ENCODE measurements at places on chromosomes 11 and 22.

DNA sequence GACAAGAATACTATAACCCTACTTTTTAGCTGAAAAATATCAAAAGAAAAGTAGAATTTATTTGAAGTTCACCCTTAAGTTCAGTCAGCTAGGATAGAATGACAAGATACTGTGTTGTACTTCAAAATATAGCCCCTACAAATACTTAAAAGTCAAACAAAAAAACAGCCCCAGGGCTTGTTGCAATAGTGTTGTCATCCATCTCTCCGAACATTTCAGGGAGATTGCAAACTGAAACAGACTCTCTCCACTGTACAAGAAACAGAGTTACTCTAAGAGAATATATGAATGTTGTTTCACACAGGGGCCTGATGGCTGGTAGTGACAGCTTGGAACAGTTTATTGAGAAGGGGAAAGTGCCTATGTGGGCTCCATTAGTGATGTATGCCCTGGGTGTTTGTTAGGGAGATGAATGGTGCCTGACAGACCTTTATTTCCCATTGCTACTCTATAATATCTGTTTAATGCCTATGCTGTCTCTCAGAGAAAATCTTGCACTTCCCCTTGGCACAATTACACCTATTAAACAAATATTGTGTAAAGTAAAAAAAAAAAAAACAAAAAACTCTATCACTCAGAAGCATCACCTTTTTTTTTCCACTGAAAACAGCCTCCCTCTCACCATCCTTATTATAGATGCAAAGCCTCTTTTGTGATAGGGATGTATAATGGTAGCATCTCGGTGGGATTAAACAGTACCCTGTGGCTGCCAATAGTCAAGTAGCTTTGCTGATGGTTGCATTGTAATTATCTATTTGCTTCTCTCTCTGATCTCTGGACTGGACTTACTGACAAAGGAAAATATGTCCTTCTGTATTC is 506.3 kb upstream of the LUZP2 start:
- DNase-seq, result peak; percentile 15

DNA sequence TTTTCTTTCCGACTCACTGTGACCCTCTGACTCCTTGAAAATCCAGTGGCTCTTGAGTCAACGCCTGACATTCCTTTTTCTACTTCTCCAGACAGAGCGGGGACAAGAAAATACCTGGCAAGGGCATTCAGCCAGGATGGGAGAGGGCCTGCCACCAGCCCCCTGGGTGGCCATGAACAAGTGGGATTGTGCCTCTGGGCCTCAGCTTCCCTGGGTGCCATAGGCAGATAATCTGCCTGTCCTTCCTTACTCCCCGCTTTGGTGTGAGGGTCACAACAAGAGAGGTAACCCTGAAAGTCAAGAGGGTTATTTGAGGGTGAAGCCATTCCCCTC is 613.9 kb upstream of the CADM1 start:
- DNase-seq, result no peak

- DNase-seq, result no peak
Measured at GRCh38 chr11:130490682-130491449, 42.4 kb downstream of the ADAMTS15 start.

GRCh38 chr11:45262900-45263299 is 23.2 kb downstream of the SYT13 start:
- DNase-seq, result peak; percentile 24

GRCh38 chr11:581752-582151 is 5.5 kb downstream of the PHRF1 start:
- DNase-seq, result no peak

- DNase-seq, result peak; percentile 65
Measured at GRCh38 chr11:10858439-10859325, 829 bp upstream of the ZBED5 start.

DNA sequence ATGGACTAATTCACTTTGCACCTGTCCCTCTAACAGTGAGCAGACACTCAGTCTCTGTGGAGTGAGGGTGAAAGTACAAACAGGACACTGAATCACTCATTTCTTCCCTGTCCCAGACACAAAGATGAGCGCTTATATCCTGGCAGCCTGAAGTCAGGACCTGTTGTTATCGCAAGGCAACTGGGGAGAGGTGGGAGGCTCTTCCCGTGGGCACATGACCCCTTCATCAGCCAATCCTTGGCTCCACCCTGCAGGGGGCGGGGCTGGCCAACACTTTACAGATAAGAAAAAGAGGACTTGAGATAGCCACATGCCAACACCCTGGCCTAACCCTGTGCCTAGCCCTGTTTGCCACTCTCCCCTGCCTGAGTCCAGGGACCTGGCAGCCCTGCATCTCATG is 29.5 kb upstream of the TESMIN start:
- peak; percentile 8 for DNase-seq

DNA sequence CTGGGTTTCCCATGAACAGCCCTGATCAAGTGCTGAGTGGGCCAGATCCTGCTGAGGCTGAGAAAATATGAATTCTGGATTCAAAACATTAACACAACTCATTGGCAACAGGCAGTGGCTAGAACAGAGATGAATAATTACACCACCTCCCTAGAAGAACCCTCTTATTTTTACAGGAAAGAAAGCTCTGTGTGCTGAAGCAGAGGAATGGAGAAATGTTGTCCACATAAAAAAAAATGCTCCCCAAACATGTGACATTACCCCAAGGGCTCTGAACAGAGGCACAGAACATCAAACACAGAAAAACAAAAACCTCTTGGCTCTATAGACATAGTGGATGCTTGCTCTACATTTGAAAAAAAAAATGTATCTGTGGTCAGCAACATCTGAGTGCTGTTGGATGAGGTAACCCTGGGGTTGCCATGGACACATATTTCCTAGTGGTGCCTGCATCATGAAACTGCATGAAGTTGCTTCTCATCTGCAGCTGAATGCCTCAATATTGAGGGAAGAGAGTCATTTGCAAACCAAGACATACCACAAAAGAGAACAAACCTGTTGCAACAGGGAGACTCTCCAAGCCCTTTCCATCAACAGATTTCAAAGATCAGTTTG is 98.8 kb downstream of the SNX19 start:
- peak; percentile 29 for DNase-seq

DNA sequence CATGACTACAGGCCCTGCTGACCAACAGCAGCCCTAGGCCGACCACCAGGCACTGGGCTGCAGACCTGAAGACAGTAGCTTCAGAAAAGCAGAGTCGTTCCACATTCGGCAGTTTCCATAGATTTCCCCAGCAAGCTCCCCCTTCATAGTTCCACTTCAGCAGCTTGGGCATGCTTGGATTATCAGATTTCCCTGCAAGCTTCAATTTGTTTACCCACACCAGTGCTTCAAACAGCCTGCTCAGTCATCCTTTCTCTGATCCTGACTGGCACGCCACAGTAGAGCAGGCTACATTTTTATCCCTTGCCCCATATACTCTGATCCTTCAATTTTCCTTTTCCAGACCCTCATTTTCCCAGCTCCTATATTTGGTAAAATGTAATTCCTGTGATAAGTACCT is 51.1 kb upstream of the CFAP300 start:
- no peak for DNase-seq

GRCh38 chr11:61747192-61747966 is 5.1 kb upstream of the MYRF start:
- peak; percentile 51 for DNase-seq

GRCh38 chr22:19818324-19819207 is 36.1 kb downstream of the GNB1L start:
- DNase-seq, result no peak

- no peak for DNase-seq
Measured at GRCh38 chr11:68044898-68045351, 6.1 kb downstream of the TCIRG1 start.

DNA sequence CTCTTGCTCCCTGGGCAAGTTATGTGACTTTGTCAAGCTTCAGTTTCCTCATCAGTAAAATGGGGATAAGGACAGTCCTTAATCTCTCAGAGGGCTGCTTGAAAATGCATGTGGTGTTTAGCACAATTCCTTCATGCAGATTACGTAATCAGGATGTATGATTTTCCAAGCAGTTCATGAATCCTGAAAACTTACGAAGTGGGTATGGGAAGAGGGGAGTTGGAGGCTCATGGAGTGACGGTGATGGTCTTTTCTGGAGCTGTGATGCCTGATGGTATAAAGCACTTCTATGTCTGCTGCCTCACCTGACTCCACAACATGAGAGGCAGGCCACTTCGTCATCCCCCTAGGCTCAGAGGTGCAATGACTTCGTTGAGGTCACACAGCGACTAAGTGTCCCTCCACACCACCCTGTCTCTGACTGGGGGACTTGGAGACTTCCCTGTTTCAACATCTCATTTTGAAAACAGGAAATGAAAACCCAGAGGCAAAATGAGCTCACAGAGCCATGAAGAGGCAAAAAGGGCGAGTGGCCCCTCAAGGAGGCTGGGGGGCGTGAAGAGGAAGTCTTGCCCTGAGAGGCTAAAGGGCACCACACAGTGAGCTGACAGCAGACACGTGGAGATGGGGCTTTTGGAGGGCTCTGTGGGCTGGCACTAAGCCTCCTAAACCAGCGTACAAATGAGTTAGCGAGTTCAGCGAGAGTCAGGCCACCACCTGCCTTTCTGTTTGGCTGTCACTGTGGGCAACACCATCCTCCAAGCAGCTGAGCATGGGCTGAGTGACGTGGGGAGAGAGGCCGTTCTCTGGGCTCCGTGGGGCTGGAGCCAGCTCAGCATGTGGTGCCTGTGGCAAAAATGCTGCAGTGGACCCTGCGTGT is 10.1 kb downstream of the MCM5 start:
- no peak for DNase-seq

DNA sequence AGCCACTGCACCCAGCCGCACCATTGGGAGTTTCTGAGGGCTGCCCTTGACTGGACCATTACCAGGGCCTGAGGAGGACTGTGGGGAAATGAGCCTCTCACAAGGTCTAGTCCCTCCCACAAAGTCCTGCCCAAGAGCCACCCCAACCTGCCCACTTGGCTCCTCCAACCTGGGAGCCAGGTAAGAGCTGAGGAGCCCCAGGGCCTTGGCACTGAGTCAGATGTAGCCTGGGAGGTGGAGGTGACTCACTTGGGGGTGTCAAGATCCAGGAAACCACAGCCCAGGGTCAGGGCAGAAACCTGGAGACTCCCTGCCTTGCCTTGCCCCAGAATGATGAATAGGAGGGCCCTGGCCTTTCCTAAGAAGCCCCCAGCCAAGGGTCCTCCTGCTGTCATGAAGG is 25.8 kb upstream of the P2RY2 start:
- DNase-seq, result peak; percentile 29

GRCh38 chr11:119421351-119421750 is 1.6 kb downstream of the THY1 start:
- peak; percentile 19 for DNase-seq

GRCh38 chr11:38095268-38095667 is 1497.2 kb upstream of the RAG2 start:
- no peak for DNase-seq

DNA sequence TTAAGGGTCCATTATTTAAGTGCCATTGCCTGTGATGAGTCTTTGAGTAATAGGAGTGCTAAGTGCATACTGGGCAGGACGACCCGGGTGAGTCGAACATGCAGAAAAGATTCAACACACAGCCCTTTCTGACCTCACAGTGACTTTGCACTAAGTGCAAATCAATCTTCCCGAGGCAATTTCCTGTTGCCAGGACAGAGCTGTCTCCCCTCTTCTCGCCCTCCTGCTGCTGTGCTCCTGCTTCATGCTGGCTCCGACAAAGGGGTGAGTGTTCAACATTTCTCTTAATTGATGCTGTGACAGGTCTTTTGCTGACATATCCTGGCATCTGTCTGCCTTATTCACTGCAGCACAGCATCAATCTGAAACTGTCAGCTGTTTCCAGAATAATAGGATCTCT is 42.0 kb downstream of the MCHR1 start:
- DNase-seq, result peak; percentile 66

GRCh38 chr22:50184902-50185374 is 775 bp upstream of the TRABD start:
- no peak for DNase-seq

DNA sequence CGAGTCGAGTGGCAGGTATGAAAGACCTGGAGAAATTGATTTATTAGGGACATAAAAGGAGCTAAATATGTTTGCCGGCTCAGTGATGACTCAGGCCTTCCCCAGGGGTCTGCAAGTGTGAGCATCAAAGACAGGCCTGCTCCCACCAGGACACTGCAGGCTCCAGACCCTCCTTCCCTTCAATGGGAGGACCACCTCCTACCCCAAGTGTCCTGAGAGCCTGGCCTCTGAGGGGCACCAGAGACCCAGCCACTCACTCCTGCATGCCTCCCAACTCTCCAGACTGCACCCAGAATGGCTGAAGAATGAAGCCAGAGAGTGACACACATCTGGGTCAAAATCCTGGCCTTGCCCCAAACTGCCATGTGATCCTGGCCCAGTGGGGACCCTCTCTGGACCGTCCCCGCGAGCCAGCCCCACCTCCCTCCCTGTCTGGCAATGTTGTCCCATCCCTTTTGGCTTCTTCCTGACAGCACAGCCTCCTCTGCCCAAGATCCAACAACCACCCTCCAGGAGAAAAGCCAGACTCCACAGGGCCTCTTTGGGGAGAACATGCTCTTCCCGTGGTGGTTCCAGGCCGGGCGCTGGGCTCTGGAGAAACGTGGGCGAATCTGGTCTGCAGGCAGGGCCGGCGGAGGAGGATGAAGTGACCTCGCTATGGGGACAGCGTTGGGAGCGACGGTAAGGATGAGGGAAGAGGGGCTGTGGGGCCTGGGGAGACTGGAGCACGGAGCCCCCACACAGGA is 36.2 kb downstream of the CYTH4 start:
- no peak for DNase-seq

- no peak for DNase-seq
Measured at GRCh38 chr11:68966894-68967780, 13.6 kb downstream of the MRGPRD start.

DNA sequence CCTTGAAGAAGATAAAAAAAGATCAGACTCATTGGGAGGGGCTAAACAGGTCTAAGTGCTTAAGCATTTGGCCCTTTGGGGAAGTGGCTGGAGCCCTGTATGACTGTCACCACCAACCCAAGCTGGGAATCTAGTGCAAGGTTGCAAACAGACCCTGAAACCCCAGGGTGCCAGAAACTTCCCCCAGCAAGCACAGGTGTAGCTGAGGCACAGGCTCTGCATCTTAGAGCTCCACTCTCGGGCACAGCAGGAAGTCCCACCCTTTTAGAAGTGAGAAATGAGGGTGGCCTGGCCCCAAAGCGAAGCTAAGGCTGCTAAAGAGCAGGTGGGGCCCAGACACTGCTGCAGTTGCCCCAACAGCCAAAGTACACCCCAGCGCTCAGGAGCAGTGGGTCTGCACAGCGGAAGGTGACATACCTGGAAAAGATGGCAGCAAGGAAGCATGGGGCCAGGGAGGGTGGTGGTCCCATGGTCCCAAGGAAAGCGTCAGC is 5.8 kb upstream of the KDM2A start:
- DNase-seq, result no peak

DNA sequence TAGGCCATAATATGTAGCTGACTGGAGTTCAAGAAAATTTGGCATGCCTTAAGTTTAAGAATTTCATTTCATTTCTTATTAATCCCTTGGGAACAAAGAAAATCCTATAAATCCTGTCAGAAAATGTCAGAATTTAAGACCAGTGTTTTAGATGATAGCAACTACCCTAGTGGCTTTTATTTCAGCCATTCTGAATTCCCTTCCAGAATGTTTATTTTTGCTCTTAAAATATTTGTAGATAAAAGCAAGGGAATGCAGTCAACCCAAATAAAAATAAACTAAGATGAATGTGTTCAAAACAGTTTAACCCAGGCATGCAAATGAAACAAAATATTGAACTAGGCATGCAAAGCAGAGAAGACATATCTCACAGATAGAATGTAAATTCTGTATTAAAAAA is 356.9 kb upstream of the LRRC4C start:
- DNase-seq, result no peak

Data from RPMI7951 (cell line).